Ureter (tissue), 1 donor: ENCODE measurements at places on chromosomes 2 and 18.

- no peak for DNase-seq
Measured at GRCh38 chr2:122028371-122029100, 273.1 kb downstream of the TSN start.

- peak; percentile 33 for DNase-seq
Measured at GRCh38 chr18:79512461-79513380, 117.0 kb downstream of the NFATC1 start.

DNA sequence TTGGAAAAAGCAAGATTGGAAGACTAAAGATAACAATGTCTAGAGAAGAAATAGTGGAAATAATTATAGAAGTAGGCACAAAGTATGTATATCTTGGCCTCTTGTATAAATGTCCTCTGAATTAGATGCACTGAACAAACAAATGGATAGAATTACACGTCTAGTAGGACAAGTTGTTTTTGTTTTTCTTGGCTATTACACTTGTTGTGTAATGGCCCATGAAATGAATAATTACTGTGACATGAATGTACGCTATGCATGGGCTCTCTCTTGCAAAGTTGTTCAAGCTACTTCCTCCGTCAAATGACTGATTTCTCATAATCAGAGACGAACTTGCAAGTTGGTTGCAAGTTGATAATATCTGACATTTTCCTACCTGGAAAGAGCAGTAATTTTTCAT, 126.2 kb downstream of the PDE1A start:
- DNase-seq: no peak

GRCh38 chr2:1782514-1782913, 38.2 kb upstream of the PXDN start:
- DNase-seq: no peak

DNA sequence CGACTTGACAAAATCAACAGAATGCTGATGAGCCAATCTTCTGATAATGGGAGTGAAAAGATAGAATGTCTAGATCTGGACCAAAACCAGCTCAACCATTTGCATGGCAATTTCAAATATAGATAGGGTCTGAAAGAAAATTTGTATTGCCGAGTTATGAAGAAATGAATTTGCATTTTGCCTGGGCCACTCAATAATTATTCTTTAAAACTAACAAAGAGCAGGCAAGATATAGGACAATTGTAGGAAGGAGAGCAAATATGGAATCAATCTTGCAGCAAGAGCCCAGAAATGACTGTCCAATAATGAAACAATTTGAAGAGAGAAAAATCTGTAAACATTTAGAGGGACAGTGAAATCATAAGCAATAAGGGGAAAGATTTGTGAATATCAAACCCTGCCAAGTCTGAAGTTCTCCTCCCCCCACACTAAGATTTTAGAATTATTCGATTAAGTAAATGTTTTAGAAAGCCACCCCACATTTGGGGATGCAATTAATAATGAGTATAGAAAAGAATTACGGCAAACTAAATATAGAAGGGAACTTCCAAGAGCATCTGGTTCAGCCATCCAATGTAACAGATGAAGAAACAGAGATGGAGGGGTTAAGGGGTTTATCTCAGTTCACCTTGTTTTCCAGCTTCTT, 377.4 kb downstream of the SETBP1 start:
- no peak for DNase-seq
